Glomerular endothelial cell (primary cell): ENCODE measurements at places on chromosomes 16 and 17. TPM values are rescaled to one million over a fixed set of nuclear protein-coding genes. Genes with fewer than 3 reads are reported as not detected.

Gene HNF1B
- total RNA-seq, result 0.99 and 6.1 TPM in 2 replicates

Gene SLFN12
- total RNA-seq, result 27.6 and 33.2 TPM in 2 replicates

Gene NPIPA7
- total RNA-seq, result 4.7 and 30.1 TPM in 2 replicates

- peak; percentile 68 for DNase-seq
Observed at GRCh38 chr16:20866145-20866772, 33.9 kb downstream of the DCUN1D3 start.

DNA sequence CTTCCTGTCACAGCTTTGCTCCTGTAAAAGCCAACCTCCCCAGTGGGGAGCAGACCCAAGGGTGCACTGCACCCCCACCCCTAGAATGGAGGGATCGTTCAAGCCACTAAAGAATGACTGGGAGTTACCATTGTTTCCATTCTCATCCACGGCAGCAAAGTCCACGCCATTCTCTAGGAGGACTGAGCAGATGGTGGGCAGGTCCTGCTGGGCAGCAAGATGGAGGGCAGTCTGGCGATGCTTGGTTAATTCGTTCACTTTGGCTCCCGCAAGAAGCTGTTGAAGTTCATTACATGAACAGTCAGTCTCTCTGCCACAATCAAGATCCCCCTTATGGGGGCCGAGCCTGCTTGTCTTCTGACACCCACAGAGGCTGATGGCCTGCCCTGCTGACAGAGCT is 30.8 kb downstream of the CYB5D2 start:
- no peak for DNase-seq

DNA sequence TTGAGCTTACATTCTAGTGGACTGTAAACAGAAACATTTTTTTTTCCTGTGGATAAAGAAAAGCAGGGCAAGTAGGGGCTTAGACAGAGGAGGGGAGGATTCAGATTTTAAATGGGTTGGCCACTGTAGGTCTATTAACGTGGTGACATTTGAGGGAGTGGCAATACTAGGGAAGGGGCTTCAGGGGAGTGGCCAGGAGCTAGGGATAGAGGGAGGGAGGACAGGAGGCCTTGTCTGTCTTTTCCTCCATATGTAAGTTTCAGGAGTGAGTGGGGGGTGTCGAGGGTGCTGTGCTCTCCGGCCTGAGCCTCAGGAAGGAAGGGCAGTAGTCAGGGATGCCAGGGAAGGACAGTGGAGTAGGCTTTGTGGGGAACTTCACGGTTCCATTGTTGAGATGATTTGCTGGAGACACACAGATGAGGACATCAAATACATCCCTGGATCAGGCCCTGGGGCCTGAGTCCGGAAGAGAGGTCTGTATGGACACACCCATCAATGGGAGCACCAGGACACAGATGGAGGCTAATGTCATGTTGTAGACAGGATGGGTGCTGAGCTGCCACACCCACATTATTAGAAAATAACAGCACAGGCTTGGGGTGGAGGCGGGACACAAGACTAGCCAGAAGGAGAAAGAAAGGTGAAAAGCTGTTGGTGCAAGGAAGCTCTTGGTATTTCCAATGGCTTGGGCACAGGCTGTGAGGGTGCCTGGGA is 6.5 kb upstream of the HBM start:
- no peak for DNase-seq
